AG20443 (cell line): ENCODE measurements at places on chromosomes 4 and X.
A peak's percentile ranks its signal among the peaks of the same experiment; 100 is the strongest.

DNA sequence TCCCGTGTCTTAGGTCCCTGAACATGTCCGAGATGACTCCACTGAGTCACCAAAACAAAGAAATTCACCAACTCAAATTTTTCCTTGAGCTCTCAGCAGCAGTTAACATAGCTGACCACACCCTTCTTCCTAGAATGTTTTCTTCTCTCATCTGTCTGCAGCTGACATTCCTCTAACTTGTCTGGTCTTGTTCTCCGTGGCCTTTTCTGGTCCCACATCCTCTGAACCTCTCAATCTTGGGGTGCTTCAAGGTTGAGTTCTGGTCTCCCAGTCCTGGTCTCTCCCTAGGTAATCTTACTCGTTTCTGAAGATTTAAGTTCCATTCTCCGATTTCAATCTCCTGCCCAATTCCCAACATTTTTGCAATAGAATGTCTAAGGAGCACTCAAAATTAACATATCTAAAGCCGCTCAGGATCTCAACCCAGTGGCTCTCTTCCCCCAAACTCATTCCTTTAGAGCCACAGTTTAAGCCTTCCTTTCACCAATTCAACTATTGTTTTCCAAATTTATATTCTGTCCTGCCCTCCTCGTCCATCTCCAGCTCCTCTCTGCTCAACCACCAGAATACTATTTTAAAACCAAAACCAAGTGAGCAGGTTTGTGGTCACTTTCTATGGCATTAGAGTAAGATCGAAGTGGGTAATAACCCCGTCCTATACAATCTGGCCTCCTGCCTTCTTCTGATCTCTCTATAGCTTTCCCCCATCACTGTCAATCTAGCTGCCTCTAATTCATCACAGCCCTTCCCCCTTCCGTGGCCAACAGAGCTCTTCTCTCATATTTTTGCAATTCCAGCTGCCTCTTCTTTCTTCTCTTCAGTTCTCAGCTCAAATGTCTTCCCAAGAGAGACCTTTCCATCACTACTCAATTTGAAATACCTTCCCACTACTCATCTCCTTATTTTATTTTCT lies 1.2 kb downstream of the TRIML2 start:
- peak; percentile 27 for DNase-seq

- DNase-seq: no peak
Measured at GRCh38 chrX:31421441-31421840, 349.6 kb upstream of the FTHL17 start.

DNA sequence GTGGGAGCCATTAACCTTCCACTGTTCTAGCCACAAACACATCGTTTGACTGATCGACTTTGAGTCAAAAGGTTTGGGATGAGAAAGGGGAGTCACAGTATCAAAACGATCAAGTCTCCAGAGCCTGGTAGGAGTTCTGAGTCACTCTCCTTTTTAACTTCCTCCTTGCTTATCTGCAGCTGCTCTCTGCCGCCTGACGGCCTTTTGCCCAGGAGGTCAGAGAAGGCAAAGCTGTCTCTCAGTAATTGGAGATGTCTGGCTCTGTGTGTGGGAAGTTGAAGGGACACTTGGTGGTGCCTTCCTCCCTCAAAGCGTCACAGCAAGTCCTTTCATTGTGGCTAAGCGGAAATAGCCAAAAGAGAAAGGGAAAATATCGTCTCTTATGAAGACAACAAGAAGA lies 63.1 kb downstream of the ANOS1 start:
- no peak for DNase-seq

DNA sequence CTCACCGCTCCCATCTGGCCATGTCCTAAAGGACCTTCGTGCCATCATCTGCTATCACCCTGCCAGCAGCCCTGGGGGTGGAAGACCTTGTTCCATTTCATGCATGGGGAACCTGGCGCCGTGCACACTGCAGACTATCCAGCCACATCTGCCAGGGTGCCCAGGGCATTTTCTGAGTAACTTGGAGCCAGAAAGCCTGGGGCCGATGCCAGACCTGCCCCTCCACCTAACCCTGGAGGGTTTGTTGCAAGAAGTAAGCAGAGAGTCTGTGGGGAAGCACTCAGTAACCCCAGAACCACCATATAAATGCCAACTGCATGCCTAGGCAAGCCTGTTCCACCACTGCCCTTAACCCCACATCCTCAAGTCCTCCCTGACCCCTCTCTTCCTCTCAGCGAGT lies 7.3 kb downstream of the HAUS7 start:
- DNase-seq: no peak

- DNase-seq: no peak
Measured at GRCh38 chr4:142447009-142447408, 399.1 kb downstream of the INPP4B start.

DNA sequence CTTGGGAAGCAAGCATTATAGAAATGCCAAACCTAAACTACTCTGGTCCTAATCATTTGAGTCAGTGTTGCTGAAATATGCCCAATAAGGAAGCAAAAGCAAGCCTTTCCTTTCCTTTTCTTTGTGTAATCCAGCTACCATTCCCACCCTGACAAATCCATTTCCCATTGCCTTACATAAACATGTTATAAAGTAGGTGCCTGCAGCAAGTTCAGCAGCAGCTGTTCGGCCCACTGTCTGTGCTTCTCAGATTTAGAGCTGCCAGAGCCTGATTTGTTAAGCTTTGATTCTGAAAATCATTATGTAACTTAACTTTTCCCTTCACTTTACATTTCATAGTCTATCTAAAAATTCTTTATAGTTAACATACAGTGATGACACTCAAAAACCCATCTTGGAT lies 148.6 kb downstream of the EPHA5 start:
- no peak for DNase-seq

GRCh38 chrX:20382082-20382481 lies 115.4 kb upstream of the RPS6KA3 start:
- DNase-seq: no peak

DNA sequence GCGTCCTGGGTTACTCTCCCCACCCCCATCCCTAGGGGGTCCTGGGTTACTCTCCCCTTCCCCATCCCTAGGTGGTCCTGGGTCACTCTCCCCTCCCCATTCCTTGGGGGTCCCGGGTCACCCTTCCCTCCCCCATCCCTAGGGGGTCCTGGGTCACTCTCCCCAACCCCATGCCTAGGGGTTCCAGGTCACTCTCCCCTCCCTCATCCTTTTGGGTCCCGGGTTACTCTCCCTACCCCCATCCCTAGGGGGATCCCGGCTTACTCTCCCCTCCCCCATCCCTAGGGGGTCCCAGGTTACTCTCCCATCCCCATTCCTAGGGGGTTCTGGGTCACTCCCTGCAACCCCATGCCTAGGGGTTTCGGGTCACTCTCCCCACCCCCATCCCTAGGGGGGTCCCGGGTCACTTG lies 1.5 kb downstream of the ASMTL start:
- no peak for DNase-seq

- DNase-seq: no peak
Measured at GRCh38 chr4:145881989-145882388, 56.6 kb downstream of the ZNF827 start.

DNA sequence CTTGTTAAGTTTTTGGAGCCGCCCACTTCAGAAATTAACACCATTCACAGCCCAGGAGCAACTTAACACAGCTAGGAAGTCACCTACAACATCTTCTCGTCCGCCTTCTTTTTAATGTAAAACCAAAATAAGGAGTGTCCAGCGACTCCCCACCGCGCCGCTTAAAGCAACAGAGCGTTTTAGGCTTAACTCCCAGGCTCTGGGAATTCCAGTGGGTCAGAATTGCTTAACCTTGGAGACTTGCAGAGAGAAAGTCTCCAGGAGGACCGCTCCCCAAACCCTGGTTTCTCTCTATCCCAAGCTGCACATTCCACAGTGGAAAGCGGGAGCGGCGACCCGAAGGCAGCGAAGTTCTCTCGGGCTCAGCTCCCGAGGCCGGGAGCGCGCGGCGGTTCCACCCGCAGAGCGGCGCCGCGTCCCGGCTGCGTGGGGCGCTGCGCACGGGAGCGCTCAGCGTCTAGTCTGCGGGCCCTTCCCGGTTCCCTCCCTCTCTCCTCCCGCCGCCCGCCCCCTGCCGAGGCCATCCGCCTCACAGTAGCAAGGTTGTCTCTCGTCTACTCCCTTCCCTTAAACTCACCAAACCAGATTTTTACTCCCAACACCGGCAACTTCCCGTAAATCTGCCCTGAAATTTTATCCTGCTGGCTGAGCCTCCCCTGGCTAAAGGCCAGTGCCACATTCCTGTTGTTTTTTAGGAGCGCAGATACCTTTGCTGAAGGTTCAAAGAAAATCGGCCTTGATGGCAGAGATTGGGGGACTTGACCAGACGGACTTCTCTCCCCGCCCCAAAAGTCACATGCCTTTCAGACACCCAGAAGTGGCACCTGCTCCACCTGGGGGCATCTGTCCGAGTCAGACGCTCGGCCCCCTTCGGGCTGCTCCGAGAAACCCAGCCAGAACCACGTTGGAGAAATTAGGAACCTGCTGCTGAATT lies at the start of gene RBM47:
RBM47 (minus strand) TSS at position 464 of the 934 bp plus-strand sequence. CDS start 190,971 bp downstream, outside the sequence.
- DNase-seq: peak; percentile 82

- no peak for DNase-seq
Measured at GRCh38 chrX:29518100-29518499, 697.3 kb upstream of the MAGEB2 start.

- no peak for DNase-seq
Measured at GRCh38 chr4:26013629-26014028, 99.6 kb downstream of the SMIM20 start.

GRCh38 chrX:97306771-97307470 lies 423.2 kb downstream of the RPA4 start:
- no peak for DNase-seq

GRCh38 chrX:134443461-134443860 lies 16.5 kb upstream of the HPRT1 start:
- no peak for DNase-seq

DNA sequence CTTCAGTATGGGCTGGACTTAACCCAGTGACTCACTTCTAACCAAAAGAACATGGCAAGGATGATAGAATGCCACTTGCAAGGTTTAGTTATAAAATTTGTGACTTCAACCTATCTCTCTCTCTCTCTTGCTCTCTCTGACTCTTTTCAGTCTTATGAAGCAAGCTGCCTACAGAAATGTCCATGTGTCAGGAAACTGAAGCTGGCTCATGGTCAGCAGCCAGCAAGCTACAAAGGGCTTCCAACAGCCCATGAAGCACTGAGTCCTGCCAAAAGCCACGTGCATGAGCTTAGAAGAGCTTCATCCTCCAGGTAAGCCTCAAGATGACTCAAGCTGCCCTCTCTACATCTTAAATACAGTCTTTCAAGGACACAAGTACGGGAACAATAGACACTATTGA lies 100.3 kb downstream of the HS3ST1 start:
- DNase-seq: no peak

- no peak for DNase-seq
Measured at GRCh38 chrX:136491832-136492231, 4.1 kb downstream of the BRS3 start.

GRCh38 chr4:81811562-81812293 lies 340.0 kb upstream of the RASGEF1B start:
- DNase-seq: no peak

- peak; percentile 37 for DNase-seq
Measured at GRCh38 chr4:128286474-128287058, 1.0 kb downstream of the PGRMC2 start.

GRCh38 chr4:155402941-155403340 lies 26.2 kb upstream of the MAP9 start:
- DNase-seq: no peak

- DNase-seq: no peak
Measured at GRCh38 chr4:81084634-81085033, 54.1 kb downstream of the BMP3 start.

DNA sequence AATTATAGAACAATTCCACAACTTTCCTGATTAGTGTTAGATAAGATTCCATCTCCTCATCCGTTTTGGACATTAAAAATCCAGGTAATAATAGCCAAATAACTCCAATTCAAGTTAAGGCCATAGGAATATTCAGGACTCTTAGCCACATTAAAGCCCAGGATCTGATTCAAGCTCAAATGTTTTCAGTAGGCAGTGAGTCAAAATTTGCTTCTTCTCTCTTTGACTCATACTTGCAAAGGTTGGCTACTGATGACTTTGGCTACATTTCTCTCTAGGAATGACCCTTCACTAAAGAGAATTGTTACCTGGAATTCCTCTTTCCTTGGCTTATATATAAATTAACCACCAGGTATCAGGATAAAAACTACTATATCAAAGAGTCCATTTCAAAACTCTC lies 354.9 kb upstream of the HS3ST1 start:
- DNase-seq: no peak

- no peak for DNase-seq
Measured at GRCh38 chr4:145734031-145734430, 54.1 kb downstream of the C4orf51 start.

DNA sequence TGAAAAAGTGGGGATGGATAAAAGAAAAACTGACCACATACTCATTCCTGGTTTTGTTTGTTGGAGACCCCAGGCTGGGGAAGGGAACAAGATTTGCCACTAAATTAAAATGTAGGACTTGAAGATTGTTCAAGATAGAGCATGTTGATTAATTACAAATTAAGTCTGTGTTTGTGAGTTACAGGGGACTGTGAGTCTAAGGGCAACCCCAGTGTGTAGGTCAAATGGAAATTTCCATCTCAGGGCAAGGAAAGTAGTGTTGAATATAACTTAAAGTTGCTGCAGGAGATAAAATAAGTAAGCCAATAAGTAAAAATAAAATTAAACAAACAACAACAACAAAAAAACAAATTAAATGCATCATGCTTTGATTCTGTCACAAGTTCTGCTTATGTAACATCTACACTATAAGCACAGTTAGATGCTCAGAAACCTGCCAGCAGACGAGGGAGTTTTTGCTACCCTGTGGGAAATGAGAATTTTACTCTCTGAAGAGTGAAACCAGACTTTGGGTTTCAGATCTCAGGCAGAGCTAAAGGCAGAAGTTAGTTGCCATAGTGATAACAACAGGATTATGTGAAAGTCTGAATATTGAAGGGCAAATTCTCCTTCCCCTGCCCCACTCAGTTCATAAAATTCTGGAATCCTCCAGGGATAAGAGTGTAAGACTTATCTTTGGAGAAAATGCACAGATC lies 352.3 kb downstream of the GRXCR1 start:
- no peak for DNase-seq

- DNase-seq: no peak
Measured at GRCh38 chr4:173410079-173410478, 11.2 kb upstream of the SCRG1 start.

GRCh38 chr4:76457885-76458284 lies 22.9 kb downstream of the SHROOM3 start:
- no peak for DNase-seq

DNA sequence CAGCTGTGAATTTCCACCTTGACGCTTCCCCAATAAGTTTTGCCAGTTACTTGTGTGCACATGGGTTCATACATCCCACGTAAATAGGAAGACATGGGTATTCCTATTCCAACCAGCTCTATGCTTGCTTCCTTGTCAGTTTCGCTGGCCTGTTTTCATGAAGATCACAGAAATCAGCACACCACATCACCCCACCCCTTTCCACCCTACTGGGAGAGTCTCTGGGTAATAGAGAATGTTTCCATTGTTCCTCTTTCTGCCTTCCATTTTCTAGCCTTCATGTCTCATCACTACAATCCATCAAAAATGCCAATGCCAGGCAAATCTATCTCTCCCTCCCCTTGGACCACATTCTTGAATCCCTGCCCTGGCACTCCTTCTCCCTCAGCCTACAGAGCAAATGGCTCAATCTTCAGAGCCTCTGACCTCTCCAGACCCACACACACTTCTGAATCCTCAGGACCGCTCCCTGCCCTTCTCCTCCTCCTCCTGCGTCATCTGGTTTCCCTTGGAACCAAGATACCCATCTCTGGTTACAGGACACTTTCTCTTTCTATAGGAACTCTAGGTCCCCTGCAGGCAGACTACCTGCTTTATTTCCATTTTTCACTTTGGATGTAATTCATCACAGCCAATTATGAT lies 323.3 kb downstream of the DHX15 start:
- DNase-seq: no peak

GRCh38 chr4:83065266-83065665 lies 30.3 kb downstream of the COPS4 start:
- no peak for DNase-seq

GRCh38 chr4:53931461-53931961 lies 132.9 kb downstream of the CHIC2 start:
- DNase-seq: no peak
